ENCODE measurements at places on chromosomes 7 and 10.

GRCh38 chr10:95789902-95790301, 33.9 kb downstream of the ENTPD1 start:
- no peak for DNase-seq

DNA sequence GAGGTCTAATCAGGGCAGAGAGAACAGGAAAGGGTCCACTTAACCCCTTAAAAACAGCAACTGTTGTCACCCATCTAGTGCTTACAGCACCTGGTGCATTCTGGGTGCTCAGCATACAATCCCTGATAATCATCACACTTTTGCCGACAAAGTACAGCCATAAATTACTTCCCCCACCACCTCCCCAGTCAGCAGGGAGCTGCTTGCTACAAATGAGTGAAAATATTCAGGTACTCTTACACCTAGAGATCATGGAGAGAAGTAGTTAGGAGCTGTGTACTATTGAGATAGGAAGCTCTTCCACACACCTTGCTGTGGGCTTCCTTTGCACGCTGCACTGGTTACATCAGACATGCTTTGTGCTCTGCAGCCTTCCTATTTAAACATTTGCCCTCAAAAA, 723.5 kb upstream of the GALNT17 start:
- no peak for DNase-seq

DNA sequence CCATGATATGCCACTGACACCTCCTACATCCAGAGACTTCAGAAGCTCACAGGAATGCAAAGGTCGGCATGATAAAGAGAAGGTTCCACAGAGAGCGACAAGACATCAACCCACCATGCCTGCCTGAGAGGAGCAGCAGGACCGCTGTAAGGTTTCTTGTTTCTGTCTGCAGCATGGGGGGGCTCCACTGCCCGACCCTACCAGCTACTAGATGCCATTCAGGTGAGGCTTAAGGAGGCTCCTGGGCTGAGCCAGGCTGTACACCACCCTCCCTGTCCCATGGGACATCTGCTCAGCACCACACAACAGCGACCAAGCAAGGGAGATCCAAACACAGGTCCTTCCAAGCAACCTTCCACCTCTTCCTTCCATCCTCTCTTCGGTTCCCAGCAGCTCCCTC, 234.6 kb downstream of the TNS3 start:
- no peak for DNase-seq

GRCh38 chr7:25256333-25256819, 28.1 kb upstream of the NPVF start:
- no peak for DNase-seq

GRCh38 chr7:114922026-114922651, at the start of gene MDFIC:
Gene MDFIC (plus strand): TSS chr7:114922094. CDS start chr7:114923034, 940 bp downstream.
- no peak for DNase-seq
